BE2C (cell line): ENCODE measurements at places on chromosomes 2 and 18.

DNA sequence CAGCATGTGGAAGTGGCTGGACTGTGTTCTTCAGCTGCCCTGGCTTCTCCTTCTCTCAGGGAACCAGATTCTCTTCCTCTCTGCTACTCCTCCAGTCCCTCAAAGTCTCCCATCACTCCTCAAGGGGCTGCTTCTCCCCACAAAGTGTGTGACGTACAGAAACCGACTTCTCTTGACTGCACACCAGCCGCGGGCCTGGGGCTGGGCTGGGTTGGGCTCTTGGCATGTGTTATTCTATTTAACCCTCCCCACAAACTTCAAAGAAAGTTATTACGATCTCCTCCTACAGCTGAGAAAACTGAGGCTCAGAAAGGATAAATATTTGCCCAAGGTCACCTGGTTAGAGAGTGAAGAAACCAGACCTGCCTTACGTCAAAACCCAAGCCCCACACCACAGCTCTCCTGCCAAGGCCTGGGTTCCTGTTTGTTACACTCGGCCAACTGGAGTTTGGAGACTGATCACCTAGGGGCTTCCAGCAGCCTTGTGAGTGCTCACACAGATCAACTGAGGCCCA lies 269.0 kb downstream of the TFCP2L1 start:
- DNase-seq = no peak

- peak; percentile 23 for DNase-seq
Observed at GRCh38 chr18:31241900-31242409, 76.0 kb upstream of the DSG1 start.

- no peak for DNase-seq
Observed at GRCh38 chr18:57426187-57426586, 9.0 kb upstream of the ONECUT2 start.

DNA sequence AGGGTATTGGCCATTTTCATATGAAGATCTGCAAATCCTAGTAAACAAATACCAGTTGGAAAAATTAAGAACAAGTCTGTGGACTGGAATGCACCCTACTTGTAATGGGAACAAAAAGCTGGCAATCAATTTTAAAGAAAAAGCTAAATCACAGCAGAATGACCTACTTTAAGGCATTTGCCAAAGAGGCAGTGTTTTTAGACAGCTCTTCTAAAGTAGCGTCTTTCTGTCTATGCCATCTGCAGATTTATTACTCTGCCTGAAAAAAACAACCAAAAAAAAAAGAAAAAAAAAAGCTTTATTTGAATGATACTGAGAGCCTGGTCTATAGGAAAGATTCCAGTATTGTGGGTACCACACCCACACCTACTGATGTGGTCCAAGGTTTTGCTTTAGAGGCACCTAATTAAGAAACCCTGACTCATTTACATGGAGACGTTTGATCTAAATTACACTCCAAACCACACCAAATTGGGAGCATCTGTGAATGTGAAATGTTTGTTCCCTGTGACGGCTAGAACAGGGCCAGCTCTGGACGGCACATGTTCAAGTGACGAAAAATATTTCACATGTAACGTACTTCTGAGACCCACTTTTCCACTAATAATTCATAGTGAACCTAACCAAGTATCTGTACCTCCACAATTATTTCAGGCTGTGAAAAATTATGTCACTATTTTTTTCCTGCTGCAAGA lies 597.1 kb downstream of the ARHGAP15 start:
- no peak for DNase-seq

GRCh38 chr2:206149330-206149729 lies 9.9 kb downstream of the NDUFS1 start:
- DNase-seq = no peak

GRCh38 chr18:7291046-7291445 lies 60.2 kb downstream of the LRRC30 start:
- DNase-seq = no peak

- no peak for DNase-seq
Observed at GRCh38 chr2:236862961-236863728, 222.5 kb upstream of the COPS8 start.

DNA sequence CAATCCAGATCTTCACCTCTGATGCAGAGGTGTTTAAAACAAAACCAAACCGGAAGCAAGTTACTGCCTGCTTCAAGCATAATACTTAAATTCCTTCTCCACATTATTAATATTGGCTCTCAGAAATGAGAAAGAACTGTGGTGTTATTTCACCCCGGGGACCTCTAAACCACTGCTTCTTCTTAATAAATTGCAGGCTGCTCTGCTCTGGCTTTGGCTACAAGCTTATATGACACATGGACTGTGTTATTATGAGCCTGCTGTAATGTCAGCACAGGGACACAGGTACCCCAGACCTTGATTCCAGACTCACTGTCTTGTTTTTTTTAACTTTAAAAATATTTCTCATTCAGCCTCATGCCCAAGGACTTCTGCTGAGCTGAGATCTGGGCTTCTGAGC lies 45.1 kb downstream of the ST6GAL2 start:
- no peak for DNase-seq

DNA sequence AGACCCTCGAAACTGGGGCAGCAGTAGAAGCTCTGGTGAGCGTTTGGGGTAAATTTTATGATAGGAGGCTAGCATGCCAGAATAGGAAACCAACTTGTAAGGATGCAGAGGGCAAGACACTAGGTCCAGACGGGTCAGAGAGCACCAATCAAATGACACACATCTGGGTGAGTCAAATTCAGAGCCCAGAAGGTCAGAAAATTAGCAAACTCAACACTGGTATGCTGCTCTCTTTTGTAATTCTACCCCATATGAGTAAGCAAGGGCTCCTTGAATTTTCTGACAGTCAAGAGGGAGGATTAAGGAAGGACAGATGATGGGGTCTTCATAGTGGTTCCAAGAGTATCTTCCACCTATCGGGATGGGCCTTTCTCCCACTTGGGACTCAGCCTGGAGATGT lies 209.8 kb downstream of the BCL2 start:
- no peak for DNase-seq

DNA sequence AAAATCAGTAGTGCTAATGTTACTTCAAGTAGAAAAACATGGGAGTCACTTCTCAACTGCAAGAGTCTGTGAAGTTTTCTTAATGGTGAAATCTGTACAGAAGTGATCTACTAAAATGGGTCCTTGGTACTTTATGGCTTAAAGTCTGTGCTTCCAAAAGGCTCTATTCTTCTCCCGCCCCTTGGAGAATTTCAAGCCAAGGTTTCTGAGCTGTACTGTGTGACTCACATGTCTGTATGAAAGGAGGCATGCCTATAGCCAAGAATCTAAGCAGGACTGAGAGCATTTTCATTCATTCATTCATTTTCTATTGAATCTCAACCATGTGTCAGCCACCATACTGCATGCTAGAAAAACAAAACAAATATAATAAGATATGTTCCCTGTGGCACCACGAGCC lies 19.8 kb upstream of the DDX18 start:
- no peak for DNase-seq

- DNase-seq = no peak
Observed at GRCh38 chr18:75477900-75478299, 50.4 kb upstream of the SMIM21 start.

DNA sequence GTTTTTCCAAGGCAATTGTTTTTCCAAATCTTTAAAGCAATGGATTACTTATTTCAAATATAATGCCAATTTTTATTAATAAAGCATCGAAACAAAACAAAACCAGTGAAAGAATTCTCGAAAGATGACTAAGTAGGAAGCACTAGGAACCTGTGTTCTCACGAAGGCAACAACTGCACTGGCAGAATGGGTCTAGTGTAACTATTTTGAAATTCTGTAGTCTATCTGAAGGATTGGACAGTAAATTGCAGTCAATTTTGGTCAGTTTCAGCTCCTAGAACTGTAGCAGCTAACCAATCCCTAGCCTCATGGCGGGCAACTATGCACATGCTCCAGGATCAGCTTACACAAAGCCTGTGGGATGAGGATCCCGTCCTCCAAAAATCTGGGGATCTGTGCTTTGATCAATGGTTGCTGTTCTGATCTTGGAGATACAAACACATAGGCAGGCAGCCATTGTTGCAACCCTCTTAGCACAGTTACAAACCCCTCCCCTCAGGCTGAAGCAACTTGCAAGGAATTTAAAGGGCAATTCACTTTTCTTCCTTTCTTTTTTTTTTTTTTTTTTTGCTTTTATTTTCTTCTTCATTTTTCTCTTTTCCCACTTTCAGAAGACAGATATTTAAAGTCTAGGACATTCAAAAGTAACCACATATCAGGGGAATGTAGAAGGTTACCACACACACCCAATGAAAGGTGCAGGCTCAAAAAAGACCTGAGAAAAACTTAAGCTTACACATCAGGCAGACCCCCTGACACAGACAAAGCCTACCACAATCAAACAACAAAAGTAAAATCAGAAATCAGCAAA lies 147.6 kb downstream of the THADA start:
- no peak for DNase-seq
